SJCRH30 (cell line): ENCODE measurements at places on chromosomes 7 and 10. TPM values are rescaled to one million over a fixed set of nuclear protein-coding genes. Genes with fewer than 3 reads are reported as not detected.

The HECW1 gene
- total RNA-seq, result not detected in 2 replicates

The LBX1 gene
- 13.5 and 13.7 TPM in 2 replicates for total RNA-seq

The STEAP4 gene
- total RNA-seq, result not detected in 2 replicates

The STEAP1B gene
- 0.23 TPM in 1 of 2 replicates, not detected in the other for total RNA-seq

The GIMAP1 gene
- total RNA-seq, result not detected in 2 replicates

The FAM25G gene
- total RNA-seq, result 0.63 TPM in 1 of 2 replicates, not detected in the other

The GUSB gene
- total RNA-seq, result 27.3 and 40.1 TPM in 2 replicates

The MACROH2A2 gene
- total RNA-seq, result 13.2 and 14.1 TPM in 2 replicates

DNA sequence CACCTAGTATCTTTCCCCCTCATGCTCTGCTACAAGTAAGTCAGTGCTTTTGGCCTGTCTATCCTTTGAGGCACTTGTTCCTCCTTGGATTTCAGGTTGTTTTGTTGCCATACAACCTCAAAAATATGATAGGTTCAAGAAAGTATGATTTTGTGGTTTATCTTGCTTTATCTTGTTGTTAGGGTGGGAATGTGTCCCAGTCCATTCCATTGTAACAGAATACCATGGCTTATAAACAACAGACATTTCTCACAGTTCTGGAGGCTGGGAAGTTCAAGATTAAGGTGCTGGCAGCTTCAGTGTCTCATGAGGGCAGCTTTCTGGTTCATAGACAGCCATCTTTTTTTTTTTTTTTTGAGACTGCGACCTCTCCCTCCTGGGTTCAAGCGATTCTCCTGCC is 72.1 kb downstream of the TMEM270 start:
- no peaks in the 10 kb centered on the region for H3K27me3 ChIP-seq
- DNase-seq, result no peak
- no peaks in the 10 kb centered on the region for H3K36me3 ChIP-seq
- H3K4me3 ChIP-seq, result no peak overlapping the region

DNA sequence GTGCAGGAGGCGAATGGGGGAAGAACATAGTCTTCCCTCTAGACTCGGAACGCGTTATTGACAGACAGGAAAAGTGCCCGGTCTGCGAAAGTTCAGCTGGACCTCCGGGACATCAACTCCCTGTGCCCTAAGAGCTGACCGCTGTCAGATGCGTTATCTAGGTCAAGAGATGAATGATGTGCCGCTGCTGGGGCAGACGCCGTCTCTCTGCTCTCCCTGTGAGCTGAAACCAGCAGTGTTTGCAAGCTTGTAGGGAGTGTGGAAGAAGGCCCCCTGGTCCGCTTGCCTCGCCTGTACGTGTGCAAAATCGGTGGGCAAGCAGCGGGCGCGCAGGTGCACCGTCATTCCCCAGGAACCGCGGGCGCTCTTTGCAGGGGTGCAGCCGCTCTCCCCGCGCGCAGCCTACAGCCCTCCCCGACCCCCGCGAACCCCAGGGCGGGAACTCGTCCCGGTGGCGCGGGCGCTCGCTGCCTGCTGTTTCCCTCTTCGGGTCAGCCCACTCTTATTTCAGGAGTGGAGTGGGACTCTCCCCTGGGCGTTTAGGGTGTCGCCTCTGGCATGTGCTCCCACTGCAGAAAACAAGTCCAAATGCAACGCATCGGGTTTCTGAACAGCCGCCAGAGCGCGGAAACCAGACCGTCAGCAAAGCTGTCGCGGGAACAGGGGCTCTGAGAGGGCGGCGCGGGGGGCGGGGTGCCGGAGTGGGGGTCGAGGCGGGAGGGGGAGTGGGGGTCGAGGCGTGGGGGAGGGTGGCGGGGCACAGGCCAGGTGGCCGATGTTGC is 1.8 kb upstream of the PFKFB3 start:
- H3K4me3 ChIP-seq, result peak overlapping the region; percentile 79
- no peak overlapping the region for H3K27ac ChIP-seq
- H3K36me3 ChIP-seq, result no peaks in the 10 kb centered on the region
- DNase-seq, result peak; percentile 53

GRCh38 chr10:44261296-44261695 is 123.6 kb downstream of the CXCL12 start:
- H3K27ac ChIP-seq, result no peak overlapping the region
- H3K4me1 ChIP-seq, result no peaks in the 10 kb centered on the region
- H3K4me3 ChIP-seq, result no peak overlapping the region

DNA sequence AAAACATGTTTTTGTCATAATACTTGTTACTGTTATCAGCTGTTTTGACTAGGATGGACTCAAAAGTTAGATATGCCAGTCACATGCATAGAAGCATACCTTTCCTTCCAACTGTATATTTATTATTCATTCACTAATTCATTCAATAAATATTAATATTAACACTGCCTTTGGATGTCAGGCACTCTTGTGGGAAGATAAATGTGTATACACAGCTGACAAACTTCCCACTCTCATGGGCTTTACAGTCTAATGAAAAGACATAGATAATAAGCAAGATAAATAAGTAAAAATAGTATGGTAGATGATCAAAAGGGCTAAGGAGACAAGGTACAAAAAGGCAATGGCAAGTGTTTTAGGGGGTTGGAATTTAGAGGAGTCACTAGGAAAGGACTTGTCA is 180.1 kb upstream of the SMIM30 start:
- no peak for DNase-seq
- H3K27me3 ChIP-seq, result no peaks in the 10 kb centered on the region
- no peaks in the 10 kb centered on the region for H3K36me3 ChIP-seq
- no peak overlapping the region for H3K4me3 ChIP-seq

GRCh38 chr7:128105228-128106022 is 74.2 kb upstream of the LRRC4 start:
- DNase-seq, result no peak
- H3K27ac ChIP-seq, result no peak overlapping the region
- H3K36me3 ChIP-seq, result no peaks in the 10 kb centered on the region
- H3K4me3 ChIP-seq, result no peak overlapping the region
- no peaks in the 10 kb centered on the region for H3K27me3 ChIP-seq

GRCh38 chr10:93941606-93942005 is 47.8 kb downstream of the SLC35G1 start:
- no peaks in the 10 kb centered on the region for H3K36me3 ChIP-seq
- no peak for DNase-seq
- peaks cover 10% of the 10 kb centered on the region for H3K4me1 ChIP-seq
- no peak overlapping the region for H3K4me3 ChIP-seq
- H3K27ac ChIP-seq, result no peak overlapping the region
- no peaks in the 10 kb centered on the region for H3K27me3 ChIP-seq

- peaks cover 23% of the 10 kb centered on the region for H3K4me1 ChIP-seq
- no peaks in the 10 kb centered on the region; the same call in 1 of the 2 replicates for H3K36me3 ChIP-seq
- H3K4me3 ChIP-seq, result no peak overlapping the region
- no peaks in the 10 kb centered on the region for H3K27me3 ChIP-seq
- DNase-seq, result no peak
Measured at GRCh38 chr10:125081931-125082330, 78.4 kb downstream of the CTBP2 start.

DNA sequence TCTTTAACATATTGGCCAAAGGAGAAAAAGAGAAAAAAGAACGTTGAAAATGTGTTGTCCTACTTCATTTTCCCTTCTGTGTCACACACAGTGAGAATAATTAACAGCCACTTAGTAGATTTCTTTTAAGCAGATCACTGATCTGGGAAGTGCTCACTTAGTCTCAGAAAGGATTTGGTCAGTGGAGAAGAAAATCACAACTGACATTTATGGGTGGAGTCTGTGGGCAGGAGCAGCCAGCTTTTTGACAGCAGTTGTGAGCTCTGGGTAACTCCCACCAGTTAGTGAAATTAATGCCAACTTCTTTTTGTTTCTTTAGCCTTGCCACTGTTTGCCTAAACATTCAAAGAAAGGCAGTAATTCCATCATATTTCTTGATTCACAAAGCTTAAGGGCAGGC is 49.7 kb downstream of the CDK14 start:
- no peak overlapping the region for H3K27ac ChIP-seq
- no peaks in the 10 kb centered on the region for H3K4me1 ChIP-seq
- peaks cover 26% of the 10 kb centered on the region for H3K36me3 ChIP-seq
- no peak for DNase-seq
- H3K27me3 ChIP-seq, result no peaks in the 10 kb centered on the region
- H3K4me3 ChIP-seq, result no peak overlapping the region

DNA sequence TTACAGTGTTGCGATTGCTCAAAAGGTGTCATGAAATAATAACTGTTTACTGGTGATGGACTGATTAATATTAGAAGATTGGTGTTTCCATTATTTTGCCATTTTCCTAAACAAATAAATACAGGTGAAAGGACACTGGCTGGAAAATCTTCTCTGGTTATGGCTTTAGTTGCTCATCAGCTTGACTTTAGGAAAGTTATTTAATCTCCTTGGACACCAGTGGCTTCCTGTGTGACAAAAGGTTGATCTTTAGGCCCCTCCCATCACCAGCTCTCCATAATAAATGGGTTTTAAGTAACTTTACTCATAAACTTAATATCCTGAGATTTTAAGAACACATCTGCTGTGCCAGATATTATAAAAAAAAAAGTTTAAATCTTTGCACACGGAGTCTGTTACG is 737 bp downstream of the CABCOCO1 start:
- H3K4me1 ChIP-seq, result no peaks in the 10 kb centered on the region
- no peaks in the 10 kb centered on the region for H3K27me3 ChIP-seq
- no peaks in the 10 kb centered on the region for H3K36me3 ChIP-seq
- no peak for DNase-seq
- H3K4me3 ChIP-seq, result no peak overlapping the region
- H3K27ac ChIP-seq, result no peak overlapping the region

DNA sequence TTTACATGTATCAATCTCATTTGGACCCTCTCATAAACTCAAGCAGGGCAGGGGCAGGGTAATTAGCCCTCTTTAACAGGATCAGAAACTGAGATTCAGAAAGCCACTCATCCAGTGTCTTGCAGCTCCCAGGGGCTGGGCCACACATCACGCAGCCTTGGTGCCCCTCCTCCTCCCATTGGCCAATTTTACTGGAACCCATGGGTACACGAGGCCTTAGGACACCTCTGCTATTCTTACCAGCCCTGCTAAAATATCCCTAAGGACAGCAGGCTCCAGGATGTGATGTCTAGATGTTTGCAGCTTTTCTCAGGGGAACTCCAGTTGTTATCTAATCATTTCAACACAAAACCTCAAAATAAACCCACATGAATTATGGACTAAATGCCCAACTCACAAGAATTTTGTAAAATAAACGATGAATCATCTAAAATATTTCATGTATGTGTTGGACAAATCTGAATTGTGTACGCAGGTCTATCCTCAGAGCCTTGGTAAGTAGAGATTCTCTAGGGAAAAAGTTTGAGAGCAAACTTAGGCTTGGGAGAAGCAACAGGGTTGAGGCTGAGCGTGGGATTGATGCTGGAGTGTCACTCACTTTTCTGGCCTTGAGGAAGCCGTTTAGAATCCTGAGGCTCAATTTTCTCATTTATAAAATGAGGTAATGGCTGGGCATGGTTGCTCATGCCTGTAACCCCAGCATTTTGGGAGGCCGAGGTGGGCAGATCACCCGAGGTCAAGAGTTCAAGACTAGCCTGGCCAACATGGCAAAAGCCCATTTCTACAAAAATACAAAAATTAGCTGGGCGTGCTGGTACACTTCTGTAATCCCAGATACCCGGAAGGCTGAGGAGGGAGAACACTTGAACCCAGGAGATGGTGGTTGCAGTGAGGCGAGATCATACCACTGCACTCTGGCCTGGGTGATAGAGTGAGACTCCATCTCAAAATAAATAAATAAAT is 69.7 kb upstream of the TNS3 start:
- H3K4me1 ChIP-seq, result peaks cover 11% of the 10 kb centered on the region; the same call in 1 of the 2 replicates
- H3K27ac ChIP-seq, result no peak overlapping the region
- H3K27me3 ChIP-seq, result no peaks in the 10 kb centered on the region
- H3K36me3 ChIP-seq, result no peaks in the 10 kb centered on the region
- no peak overlapping the region for H3K4me3 ChIP-seq
- DNase-seq, result no peak

DNA sequence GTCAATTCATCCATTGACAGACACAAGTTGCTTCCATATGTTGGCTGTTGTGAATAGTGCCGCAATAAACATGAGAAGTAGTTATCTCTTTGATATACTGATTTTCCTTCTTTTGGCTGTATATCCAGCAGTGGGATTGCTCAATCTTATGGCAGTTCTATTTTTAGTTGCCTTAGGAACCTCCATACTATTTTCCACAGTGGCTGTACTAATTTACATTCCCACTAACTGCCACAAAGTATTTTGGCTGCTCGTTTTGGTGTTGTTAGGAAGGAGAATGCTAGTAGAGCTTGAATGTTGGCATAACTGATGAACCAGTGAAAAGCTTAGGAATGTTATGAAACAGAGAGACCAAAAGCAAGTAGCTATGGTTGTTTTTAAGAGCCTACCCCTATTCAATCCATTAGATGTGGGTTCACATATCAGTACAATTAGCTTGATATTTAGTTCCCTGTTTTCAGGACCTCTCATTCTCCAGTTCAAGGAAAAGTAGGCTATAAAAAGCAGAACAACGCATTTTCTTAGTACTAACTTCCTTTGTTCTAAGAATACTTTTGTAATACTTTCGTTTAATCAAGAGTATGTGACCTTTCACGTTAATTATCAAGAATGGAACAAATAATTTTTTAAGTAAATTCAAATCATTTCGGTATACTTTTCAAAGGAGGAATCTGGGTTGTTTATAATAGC is 100.3 kb downstream of the FAS start:
- no peak for DNase-seq
- no peaks in the 10 kb centered on the region for H3K27me3 ChIP-seq
- H3K27ac ChIP-seq, result no peak overlapping the region

- no peaks in the 10 kb centered on the region for H3K4me1 ChIP-seq
- no peak overlapping the region for H3K4me3 ChIP-seq
- H3K36me3 ChIP-seq, result no peaks in the 10 kb centered on the region
- DNase-seq, result no peak
- no peak overlapping the region for H3K27ac ChIP-seq
- H3K27me3 ChIP-seq, result no peaks in the 10 kb centered on the region
Measured at GRCh38 chr10:117768333-117769042, 225.9 kb downstream of the EMX2 start.

GRCh38 chr10:31124852-31125251 is 93.2 kb upstream of the ZNF438 start:
- DNase-seq, result no peak
- H3K27ac ChIP-seq, result no peak overlapping the region
- H3K36me3 ChIP-seq, result no peaks in the 10 kb centered on the region

DNA sequence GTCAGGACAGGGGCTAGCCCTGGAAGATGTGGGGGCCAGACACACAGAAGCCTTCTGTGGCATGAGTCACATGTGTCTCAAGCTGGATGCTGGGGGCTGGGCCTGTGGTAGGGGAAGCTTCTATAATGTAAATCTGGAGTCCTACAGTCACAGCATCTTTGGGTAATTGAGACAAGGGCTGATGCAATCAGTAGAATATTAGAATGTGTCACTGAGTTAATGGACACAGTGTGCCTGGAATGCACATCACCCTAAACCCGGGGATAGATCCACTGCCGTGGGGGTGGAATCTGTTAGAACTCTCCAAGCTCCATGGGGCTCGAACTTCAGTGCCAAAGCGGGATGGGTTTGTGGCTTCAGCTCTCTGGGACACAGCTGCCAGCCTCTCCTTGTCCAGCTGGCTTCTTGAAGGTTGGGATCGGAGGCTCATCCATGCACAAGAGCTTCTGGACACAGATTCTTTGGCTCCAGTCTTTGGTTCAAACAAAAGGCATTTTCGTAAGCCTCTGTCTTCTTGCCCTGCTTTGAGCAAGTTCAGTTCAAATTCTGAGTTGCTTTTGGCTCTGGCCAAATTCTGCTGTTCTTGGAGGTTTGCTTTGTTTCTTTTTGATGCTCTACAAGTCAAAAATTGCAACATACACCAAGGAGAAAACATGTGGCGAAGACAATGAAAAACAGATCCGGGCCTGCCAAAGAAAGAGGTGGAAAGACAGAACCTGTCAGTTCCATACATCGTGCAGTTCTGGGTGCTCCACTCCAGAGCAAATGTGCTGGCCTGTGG is 194.8 kb upstream of the ZNF32 start:
- H3K36me3 ChIP-seq, result no peaks in the 10 kb centered on the region
- H3K27ac ChIP-seq, result no peak overlapping the region
- no peaks in the 10 kb centered on the region for H3K4me1 ChIP-seq
- H3K4me3 ChIP-seq, result no peak overlapping the region
